Liver (tissue), 10 donors: ENCODE measurements at places on chromosomes 7 and 10.
A peak's percentile ranks its signal among the peaks of the same experiment; 100 is the strongest.

- no peak for DNase-seq
These were observed 29.3 kb downstream of the NPS start for GRCh38 chr10:127578259-127578960.

- no peak for DNase-seq
These were observed 356.3 kb upstream of the MGMT start for GRCh38 chr10:129110780-129111179.

- DNase-seq, result peak; percentile 42
These were observed 1.2 kb downstream of the PPP1R9A start for GRCh38 chr7:94908323-94909178.

DNA sequence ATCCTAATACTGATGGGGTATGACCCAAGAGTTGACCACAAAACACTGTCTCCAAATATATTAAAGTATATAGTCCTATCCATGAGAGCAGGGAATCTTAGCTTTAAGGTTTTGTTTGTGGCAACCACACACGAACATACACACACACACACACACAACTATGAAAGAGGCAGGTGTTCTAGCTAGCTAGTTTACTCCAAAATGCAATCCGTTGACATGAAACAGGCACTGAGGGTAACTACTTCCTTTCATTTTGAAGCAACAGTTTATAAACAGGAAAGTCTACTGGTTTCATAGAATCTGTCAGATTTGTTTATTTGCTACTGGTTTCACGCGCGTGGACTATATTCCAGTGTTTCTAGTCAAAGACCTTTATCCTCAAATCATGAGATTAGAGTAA, 14.8 kb downstream of the HTR5A start:
- no peak for DNase-seq

- no peak for DNase-seq
These were observed 63.4 kb downstream of the CRPPA start for GRCh38 chr7:16357921-16358320.

GRCh38 chr10:71257319-71257997, 45.1 kb downstream of the UNC5B start:
- DNase-seq, result no peak

DNA sequence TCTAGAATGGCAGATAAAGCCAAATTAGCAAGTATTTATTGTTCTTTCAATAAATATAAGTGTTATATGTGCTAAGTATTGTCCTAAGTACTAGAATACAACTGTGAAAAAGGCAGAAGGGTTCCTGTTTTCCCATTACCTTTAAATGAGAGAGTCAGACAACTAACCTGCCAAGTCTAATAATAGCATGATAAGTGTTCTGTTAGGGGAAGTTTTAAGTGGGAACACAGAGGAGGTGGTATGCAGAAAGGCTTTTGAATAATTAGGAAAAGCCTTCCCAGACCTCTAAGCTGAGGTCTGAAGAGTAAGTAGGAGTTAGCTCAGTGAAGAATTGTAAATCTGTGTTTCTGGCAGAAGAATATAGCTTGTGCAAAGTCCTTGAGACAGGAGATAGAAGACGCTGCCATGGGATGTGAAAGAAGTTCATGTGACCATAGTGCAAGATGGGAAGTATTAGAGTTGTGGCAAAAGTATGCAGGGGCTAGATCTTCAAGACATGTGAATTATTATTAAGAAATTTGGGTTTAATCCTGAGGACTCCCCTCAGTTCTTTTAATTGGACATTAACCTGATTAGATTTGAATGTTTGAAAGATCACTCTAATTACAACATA, 12.5 kb downstream of the SHOC2 start:
- no peak for DNase-seq

GRCh38 chr10:129846991-129847391, 117.1 kb downstream of the EBF3 start:
- DNase-seq, result no peak

GRCh38 chr10:51716981-51717380, 17.6 kb upstream of the CSTF2T start:
- no peak for DNase-seq

GRCh38 chr10:97332591-97333350, 1.8 kb downstream of the FRAT2 start:
- DNase-seq, result no peak

GRCh38 chr7:137951700-137952425, 50.0 kb downstream of the CREB3L2 start:
- no peak for DNase-seq

GRCh38 chr10:94997741-94998174, 59.3 kb downstream of the CYP2C9 start:
- DNase-seq, result no peak

DNA sequence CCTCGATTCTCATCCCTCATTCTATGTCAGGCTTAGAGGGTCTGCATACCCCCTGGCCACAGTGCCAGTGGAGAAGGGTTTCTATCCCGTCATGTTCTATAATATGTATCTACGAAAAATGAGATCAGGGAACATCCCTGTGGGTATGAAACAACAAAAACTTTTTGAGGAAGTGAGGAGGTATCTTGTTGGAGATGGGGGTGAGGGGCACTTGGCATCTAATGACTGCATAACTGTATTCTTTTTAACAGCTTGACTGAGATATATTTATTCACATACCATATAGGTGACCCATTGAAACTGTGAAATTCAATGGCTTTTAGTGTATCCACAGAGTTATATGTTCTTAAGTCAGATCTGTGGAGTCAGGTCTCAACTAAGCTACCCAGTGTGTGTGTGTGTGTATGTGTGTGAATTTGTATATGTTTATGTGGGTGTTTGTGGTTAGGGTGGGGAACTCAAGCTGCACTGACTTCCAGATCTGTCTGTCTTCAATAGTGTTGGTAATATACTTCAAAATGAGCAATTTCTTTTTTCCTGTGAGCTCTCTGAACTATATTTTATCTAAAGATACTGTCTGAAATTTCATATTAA, 528.9 kb downstream of the CNTNAP2 start:
- DNase-seq, result no peak

GRCh38 chr10:74610299-74610698, 216.1 kb upstream of the KAT6B start:
- DNase-seq, result no peak

DNA sequence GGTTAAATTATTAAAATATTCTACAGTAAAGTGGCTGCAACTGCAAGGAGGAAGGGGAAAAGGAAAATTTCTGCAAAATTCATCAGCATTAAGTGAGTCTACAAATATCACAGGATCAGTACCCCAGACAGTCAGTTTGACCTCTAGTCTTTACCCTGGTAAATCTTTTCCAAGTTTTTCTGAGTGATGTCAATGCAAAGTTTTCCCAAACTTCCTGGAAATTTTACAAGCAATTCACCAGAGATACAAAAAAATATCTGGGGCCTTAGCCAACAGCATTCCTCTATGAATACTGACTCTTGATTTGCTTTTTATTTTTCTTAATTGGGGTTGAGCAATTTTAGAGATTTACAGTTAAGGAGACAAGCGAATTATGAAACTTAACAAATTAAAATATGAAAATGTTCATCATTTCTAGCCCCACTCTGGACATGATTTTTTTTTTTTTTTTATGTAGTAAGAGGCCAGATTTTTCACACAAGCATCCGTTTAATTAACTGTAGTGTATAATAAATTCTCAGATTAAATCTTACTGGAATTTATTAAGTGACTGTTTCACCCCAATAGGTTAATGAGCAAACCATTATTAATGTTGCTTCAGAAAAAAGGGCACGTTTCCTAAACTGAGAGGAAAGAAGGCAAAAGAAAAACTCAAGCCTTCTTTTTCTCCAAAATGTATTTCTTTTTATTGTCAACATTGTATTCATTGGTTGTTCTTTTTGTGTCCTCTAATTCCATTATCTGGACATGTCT, 539.5 kb upstream of the FZD8 start:
- no peak for DNase-seq

DNA sequence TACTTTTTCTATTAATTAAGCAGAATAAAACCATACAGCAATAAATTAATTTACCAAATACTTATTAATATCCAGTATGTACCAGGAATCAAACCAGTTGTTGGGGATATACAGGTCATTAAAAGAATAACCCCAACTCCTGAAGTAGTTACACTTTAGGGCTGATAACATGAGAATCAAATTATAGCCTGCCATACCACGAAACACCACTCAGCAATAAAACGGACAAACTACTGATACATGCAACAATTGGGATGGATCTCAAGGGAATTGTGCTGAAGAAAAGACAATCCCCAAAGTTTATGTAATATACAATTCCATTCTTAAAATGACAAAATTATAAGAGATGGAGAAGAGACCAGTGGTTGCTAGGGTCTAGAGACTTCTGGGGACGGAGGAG, 22.7 kb downstream of the MCMBP start:
- DNase-seq, result no peak

- peak; percentile 85 for DNase-seq
These were observed 28.2 kb downstream of the SKIDA1 start for GRCh38 chr10:21497177-21497807.

DNA sequence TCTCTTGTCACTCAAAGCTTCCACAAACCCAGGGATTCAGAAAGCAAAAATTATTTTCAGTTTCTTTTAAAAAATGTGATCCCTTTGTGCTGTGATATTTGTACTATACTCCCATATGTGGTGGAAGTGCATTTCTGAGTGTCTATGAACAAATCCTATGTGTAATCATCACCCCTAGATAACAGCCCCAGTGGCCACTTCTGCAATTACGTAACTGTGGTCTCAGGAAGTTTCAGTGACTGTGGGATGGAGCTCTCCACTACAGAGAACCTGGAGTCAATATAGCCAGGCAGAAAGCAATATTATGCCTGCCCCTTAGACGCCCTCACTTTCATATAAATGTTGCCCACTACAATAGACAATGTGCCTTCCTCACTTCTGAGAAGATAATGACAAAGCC, 1101.7 kb upstream of the GHITM start:
- no peak for DNase-seq

DNA sequence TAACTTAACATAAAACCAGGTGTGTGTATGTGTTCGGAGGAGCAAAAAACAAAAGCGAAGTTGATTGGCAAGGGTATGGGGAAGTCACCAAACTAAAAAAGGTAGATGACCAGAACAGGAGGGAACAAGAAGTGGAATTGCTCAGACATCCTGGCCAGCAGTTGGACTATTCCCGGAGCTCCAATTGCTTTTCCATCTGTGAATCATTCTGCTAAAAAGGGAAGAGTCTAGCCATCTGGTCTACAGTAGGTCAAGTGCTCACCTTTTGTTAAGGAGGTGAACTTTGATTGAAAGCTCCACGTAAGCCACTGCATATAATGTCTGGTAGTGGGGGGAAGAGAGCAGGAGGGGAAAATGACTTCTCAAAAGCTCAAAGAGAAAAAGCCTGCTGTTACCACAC, 50.0 kb upstream of the BET1 start:
- DNase-seq, result no peak

DNA sequence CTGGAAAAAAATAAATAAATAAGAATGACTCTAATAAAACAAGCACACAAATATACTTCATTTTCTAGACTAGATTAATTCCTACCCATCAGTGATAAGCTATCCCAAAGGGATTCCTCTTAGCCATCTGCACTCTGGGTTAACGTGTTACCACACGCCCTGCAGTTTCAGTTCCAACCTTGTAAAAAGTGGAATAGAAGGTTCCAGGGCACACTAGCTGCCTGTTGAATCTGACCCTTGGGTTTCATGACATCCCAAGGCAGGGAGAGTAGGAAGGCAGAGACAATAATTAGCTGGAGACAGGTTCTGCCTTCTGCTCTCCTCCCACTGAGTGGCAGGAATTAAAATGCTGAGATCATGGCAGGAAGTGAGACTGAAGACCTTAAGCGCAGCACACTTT, 33.5 kb downstream of the SLC37A3 start:
- DNase-seq, result no peak

GRCh38 chr7:44162785-44163395, 21.8 kb upstream of the MYL7 start:
- DNase-seq, result no peak

DNA sequence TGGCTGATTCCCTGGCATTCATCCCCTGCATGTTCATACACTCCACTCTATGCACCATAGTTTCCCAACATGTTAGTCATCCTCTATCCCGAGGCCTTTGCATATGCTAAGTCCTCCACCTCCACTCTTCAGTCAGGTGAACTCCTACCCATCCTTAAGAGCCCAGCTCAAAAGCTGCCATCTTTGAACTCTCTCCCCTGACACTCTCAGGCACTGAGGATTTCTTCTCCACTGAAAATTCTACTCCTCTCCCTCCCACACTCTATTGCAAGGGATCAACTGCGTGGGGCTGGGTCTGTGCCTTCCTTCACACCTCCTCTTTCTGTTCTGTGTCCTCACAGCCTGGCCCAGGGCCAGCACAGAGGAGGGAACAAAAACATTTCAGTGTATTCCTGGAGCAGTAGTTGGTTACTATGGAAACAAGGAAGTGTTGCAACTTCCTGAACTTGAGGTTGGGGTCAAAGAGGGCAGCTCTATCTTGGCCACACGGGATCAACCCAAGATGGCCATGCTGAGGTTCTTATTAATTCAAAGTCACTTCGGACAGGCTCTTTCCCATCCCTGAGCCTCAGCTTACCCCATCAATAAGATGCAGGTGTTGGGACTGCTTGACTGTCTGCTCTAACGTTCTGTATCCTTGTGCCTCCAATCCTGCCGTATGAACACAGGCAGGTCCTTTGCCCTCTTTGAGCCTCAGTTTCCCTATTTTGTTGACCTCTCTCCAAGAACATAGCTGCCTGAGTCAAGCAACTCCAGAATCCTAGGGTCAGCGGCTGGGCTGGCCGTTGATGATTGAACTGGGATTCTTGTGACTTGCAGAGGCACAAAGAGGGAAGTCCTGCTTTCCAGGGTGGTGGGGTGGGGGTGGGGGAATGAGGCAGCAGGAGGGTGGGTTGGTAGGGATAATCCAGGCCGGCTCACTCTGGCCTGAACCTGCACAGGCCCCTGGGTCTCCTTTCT, 15.5 kb downstream of the ZMIZ1 start:
- DNase-seq, result peak; percentile 78

- DNase-seq, result no peak
These were observed 5.3 kb upstream of the TMEM139 start for GRCh38 chr7:143279186-143280098.

GRCh38 chr7:127683776-127684681, 32.0 kb downstream of the SND1 start:
- DNase-seq, result no peak

- no peak for DNase-seq
These were observed 244.9 kb downstream of the ARHGAP12 start for GRCh38 chr10:31683682-31684081.

DNA sequence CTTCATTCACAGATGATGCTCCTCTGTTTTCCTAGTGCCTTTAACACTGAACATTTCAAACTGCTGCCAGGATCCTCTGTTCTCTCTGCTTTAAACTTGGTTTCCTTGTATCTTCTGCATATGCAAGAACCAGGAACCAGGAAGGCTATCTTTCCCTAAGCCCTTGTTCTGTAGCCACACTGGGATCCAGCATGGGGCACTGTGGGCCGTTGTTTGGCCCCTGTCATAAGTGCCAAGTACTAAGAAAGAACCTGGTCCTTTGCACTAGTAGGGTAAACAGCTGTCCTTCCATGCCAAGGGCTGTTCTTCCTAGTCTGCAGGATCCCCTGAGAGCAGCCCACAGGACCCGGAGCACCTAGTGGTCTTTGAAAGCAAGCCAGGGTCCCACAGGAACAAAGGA, 49.0 kb upstream of the TRIM8 start:
- DNase-seq, result no peak

- DNase-seq, result no peak
These were observed 22.4 kb upstream of the AHR start for GRCh38 chr7:17275749-17276671.
